Esophagus mucosa (tissue), 1 donor: ENCODE measurements at places on chromosomes 3 and 15. TPM values are rescaled to one million over a fixed set of nuclear protein-coding genes. Genes with fewer than 3 reads are reported as not detected.

DNA sequence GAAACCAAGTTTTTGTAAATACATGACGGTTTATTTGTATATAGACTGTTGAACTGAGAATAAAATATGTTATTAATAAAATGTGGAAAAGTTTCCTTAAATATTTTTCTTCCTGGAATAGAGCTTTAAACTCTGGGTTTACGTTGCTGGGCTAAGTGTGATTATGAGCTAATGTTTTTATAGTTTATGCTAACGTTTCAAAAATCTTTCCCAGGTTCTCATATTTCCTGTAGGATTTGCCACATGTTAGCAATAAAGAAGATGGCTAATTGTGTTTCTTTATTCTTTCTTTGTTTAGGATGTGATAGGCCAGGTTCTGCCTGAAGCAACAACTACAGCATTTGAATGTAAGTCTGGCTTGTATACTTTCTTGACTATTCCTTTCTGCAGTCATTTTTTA lies 7.2 kb downstream of the MAP2K5 start:
- no peak for ATAC-seq

GRCh38 chr3:153768561-153769469 lies 352.4 kb upstream of the ARHGEF26 start:
- ATAC-seq, result peak; percentile 96

Gene GOLGA6B
- not detected for total RNA-seq

Gene RAB6B
- total RNA-seq, result 3.3 TPM

GRCh38 chr3:29247088-29247745 lies 33.7 kb upstream of the RBMS3 start:
- no peak for ATAC-seq

GRCh38 chr3:153495422-153495821 lies 333.4 kb downstream of the RAP2B start:
- ATAC-seq, result no peak

Gene ITIH3
- total RNA-seq, result 0.12 TPM

DNA sequence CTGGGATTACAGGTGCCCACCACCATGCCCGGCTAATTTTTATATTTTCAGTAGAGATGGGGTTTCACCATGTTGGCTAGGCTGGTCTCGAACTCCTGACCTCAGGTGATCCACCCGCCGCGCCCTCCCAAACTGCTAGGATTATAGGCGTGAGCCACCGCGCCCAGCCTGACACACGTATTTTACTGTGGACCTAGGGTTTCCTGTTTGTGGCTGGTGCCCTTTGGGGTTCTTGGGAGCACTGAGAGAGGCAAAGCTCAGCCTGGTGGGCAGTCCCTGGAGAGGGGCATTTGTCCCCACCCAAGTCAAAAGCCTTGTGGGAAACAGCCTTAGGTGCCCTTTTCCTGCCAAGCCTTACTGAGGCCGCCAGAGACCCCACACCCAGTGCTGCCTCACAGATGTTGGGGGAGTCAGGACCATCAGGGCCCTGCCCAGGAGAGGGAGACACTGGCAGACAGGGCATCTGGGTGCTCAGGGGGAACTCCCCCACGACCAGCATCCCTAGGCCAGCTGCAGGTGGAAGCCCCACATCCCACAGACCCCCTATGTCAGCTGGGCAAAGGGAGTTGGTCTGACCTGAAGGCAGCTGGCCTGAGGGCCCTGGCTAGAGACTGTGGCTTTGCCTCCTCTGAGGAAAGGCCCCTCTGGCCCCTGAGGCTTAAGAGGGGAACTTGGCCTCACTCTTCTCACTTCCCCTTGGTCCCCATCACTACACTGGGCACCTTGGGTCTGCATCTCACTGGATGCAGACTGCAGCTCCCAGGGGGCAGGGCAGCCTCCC lies 35.1 kb downstream of the DNAH1 start:
- ATAC-seq, result no peak

Gene SNRPN
- 18.4 TPM for total RNA-seq

GRCh38 chr3:15629860-15630597 lies 28.5 kb downstream of the BTD start:
- peak; percentile 96 for ATAC-seq

Gene EIF1B
- 19.5 TPM for total RNA-seq

Gene CYP1A2
- not detected for total RNA-seq

Gene GLDN
- 0.56 TPM for total RNA-seq

Gene COMMD2
- total RNA-seq, result 30.5 TPM

- no peak for ATAC-seq
Observed at GRCh38 chr15:27563765-27564370, 535.2 kb downstream of the OCA2 start.

Gene RPS27L
- 54.4 TPM for total RNA-seq

- no peak for ATAC-seq
Observed at GRCh38 chr3:81416812-81417211, 344.6 kb downstream of the GBE1 start.

Gene TNFAIP8L3
- total RNA-seq, result 7.3 TPM

DNA sequence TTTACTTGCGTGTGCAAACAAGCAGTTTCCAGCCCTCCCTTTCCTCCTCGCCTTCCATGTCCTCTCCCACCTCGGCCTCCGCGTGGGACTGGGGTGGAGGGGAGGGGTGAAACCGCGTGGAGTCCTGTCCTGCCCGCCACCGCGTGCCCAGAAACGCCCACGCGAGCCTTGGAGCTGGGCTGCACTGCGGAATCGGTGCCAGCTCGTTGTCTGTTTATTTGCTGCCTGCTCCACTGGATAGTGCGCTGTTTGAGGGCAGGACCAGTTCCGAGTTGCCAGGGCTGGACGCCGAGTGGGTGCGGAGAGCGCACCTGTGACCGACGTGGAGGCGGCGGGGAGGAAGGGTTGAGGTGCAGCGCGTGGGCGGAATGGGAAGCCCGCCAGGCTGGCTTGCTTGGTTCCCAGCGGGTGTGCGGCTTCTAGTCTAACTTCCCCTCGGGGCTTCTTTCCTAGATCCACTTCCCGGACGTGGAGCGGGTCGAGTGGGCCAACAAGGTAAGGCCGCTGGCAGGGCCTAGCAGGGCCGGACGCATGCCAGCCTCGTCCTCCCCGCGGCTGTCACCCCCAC lies 17.3 kb downstream of the ESYT3 start:
- ATAC-seq, result no peak

DNA sequence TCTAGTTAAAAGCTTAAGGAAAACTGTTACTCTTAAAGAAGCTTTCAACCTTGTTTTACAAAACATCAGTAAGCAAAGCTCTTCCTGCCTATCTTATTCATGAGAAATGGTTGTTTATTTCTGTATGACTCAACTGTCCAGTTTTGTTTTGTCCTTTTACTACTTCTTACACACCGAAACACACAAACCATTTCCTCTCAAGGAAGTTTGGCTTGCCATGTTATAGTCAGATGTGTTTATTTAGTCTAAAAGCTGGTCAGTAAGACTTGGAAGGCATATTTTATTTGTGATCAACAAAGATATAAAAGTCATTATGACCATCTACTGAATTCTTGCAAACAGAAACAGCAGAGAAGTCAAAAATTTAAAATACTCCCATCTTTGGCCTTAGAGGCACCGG lies 53.2 kb upstream of the RBSN start:
- ATAC-seq, result no peak

DNA sequence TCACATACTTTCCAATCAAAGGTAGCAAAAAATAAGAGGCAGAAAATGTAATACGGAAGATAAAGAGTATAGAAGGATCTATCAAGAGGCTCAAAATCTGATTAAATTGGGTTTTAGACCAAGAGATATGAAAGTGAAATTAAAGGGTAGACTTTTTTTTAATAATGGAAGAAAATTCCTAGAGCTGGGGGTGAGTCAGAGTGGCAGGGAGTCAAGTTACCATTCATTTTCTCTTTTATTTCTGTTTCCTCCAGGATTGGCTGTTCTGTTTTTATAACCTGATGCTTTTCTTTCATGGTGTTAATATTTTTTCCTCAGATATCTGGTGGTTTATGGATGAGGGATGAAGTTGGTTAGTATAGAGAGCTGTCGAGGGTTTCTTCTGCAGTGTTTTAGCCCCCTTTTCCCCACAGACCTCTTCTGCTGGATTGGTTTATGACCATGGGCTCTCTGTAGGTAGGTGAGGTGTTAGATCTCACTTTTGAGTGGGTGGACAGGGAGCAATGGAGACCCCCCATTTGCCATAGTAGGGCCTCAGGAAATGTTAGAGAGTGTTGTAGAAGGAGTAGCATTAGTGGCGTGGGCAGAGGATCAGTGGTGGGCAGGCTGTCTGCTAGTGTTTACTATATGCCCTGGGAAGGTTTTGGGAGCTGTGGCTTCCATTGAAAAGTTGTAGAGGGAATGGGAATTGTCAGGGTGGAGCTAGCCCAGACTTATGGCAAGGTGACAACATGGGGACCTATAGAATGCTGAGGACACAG lies 201.6 kb upstream of the GOLGA6L4 start:
- ATAC-seq, result no peak

Gene SCN11A
- total RNA-seq, result 0.04 TPM

DNA sequence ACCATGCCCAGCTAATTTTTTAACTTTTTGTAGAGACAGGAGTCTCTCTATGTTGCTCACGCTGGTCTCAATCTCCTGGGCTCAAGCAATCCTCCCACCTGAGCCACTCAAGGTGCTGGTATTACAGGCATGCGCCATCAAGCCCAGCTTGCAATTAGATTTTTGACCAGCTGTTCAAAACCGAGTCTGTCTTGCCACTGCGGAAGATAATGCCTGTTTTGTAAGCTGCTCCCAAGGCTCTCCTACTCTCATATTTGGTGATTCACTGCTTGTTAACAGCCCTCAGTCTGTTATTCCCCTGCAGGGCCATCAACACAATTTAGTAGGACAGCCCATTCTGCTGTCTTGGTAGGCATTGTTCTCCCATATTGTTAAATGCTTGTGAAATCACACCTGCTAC lies 17.8 kb upstream of the MCCC1 start:
- no peak for ATAC-seq

- peak; percentile 47 for ATAC-seq
Observed at GRCh38 chr3:119294696-119295671, 801 bp downstream of the ARHGAP31 start.

DNA sequence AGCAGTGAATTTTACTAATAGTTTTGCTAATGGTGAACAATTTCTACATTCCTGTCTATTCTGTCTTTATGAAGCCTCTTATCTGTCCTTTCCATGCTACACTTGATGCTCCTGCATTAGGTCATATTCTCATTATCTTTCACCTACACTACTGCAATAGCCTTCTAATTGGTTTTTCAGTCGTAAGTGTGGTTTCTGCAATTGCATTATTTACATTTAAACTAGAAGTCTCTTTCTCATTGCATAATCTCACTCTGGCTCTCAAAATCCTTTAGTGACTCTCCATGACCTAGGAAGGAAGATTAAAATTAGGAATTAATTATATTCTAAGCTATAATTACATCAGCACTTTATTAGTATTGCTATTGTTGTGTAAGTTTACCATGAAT lies 686.5 kb downstream of the IGSF11 start:
- no peak for ATAC-seq

DNA sequence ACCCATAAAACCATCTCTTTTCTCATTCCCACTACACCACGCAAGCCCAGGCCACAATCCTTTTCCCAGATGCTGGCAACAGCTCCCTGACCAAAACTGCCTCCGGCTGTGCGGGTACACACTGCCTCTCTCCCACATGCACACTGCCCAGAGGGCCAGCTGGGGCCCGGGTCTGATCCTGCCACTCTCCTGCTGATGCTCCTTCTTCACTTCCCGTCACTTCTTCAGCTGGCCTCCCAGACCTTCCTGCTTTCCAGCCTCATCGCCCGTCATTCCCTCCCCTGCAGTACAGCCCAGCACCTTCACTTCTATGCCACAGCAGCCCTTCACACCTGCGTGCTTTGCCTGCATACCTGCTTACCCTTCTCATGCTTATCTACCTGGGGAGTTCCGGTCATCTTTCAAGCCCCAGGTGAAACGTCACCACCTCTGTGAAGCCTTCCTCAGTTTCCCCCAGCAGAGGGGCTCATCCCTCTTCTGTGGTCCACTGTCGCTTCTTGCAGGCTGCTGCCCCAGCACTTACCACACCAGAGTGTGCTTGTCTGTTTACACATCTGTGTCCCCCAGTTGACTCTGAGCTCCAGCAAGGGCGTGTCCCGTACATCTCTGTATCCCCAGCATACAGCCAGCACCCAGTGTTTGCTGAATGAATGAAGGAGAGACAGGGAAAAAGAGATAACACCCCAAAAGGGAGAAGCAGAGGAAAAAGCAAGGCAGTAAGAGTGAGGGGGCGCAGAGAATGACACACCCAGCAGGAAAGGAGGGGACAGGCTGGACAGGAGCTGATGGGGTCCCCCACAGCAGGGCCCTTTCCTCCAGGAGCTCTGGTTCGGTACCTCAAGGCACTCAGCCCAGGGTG lies 22.2 kb downstream of the GRAMD2A start:
- ATAC-seq, result no peak

DNA sequence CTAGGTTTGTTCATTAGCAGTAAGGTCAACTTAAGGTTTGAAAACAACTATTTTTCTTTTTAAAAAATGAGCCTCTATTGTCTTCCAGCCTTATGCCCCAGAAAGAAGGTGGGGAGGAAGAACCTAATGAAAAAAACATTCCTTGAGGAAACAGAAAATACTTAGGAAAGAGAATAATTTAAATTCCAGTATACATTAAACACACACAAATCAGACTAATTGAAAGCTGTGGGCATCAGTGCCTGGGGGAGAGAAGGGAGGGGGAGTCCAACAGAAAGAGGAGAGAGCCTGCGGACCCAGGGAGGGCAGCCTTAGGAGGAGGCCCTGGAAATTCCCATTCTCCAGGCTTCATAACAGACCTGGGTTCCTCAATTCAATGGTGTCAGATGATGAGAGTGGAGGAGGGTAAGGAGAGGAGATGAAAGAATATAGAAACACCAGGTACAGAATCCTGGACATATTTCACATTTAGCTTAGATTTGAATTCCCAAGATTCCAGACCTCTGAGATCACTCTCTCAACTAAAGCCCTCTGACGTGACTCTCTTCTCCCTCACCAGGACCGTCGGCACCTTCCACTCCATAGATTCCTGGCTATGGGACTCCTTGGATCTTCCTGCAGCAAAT lies 320.5 kb upstream of the UMPS start:
- no peak for ATAC-seq

GRCh38 chr15:39472621-39473297 lies 108.1 kb upstream of the THBS1 start:
- ATAC-seq, result peak; percentile 44

- ATAC-seq, result no peak
Observed at GRCh38 chr3:63413523-63413922, 135.4 kb downstream of the SYNPR start.

GRCh38 chr3:178100908-178101307 lies 435.3 kb upstream of the KCNMB2 start:
- no peak for ATAC-seq

DNA sequence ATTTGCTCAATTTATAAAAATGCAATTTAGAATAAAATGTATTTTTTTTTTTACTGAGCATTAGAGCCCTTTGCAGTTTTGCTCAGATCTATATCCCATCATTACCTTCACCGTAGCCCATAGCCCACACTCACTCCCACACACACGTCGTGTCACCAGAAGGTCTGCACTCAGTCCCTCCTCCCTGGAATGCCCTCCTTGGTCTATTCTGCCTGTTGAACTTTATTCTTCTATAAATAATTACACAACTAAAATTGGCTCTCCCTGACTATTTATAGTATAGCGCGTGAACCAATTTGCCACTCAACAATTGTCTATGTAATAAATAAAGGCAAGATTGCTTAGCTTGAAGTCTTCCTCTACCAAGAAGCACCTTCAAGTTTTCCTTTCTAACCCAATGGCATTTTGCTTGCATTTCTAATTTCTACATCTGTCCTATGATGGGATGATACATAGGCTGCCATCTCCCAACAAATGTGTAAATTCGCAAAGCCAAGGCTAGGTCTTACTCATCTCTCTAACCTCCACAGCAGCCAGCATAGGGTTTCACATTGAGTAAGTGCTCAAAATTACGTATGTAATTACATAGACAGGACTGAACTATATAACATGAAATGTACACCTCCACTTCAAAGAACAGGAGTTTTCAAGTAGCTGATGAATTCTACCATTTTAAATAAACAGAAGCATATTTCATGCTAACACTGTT lies 172.0 kb upstream of the HES1 start:
- peak; percentile 60 for ATAC-seq

GRCh38 chr15:101168898-101169494 lies 82.9 kb downstream of the CHSY1 start:
- no peak for ATAC-seq
